Right hindlimb (tissue), 1 donor: ENCODE measurements at places on chromosomes 5 and 9.
A peak's percentile ranks its signal among the peaks of the same experiment; 100 is the strongest.

GRCh38 chr5:119752921-119753886 is 123.8 kb downstream of the FAM170A start:
- DNase-seq, result no peak

- DNase-seq, result no peak
These were observed 66.5 kb downstream of the PTCD2 start for GRCh38 chr5:72386639-72387038.

DNA sequence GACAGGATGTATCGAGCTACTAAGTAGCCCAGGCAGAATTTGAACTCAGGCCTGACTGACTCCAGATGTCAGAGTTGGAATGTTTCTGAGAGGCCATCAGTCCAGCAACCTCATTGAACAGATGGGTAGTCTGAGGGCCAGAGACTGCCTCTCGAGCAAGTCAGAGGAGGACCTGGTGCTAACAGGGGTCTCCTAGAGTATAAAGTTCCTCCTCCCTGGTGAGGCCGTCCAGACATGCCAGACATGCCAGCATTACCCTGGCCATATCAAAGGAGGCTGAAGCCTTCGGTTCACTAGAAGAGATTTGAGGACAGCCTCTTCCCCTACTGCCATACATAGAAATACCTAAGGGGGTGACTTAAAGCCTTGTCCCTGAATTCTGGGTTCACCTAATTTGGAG is 81.2 kb downstream of the ZNF618 start:
- no peak for DNase-seq

GRCh38 chr9:133527444-133527920 is 2.7 kb upstream of the MYMK start:
- DNase-seq, result peak; percentile 89

DNA sequence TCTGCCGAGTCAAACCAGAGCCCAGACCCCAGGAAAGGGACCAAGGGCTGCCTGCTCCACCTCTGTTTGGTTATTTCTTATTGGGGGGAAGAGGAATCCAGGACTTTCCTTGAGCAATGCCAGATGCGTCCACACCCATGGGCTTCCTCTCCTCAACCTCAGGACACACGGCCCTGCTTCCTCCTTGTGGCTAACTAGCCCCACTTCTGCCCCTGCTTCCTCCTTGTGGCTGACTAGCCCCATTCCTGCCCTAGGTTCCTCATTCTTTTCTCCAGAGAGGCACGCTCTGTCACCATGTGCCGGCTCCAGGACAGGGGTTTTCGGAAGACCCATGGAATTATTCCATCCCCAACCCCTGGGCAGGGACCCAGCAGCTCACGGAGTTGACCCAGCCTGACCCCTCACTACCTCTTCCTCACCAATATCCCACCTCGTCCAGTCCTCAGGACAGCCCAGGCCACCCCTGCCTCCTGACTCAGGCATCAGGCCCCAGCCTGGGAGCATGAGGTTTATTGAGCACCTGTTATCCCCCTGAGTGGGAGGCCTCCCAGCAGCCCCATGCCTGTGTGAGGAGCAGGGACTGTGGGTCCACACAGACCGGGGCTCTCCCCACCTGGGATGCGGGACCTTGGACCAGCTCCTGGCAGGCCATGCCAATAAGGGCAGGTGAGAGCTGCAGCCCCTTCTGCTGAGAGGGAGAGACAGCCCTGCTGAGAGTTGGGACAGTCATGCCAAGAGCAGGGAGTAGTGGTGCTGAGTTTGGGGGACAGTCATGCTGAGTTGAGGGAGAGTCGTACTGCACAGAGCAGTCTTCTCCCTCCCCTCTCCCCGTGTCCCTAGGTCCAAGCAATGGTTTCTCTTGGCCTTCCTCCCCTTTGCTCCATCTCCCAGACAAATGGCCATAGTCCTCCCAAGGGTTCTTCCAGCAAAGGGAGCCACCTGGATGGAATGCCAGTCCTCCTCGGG is 11.8 kb upstream of the FCN1 start:
- DNase-seq, result no peak

- no peak for DNase-seq
These were observed 692 bp upstream of the SRA1 start for GRCh38 chr5:140557965-140558364.

DNA sequence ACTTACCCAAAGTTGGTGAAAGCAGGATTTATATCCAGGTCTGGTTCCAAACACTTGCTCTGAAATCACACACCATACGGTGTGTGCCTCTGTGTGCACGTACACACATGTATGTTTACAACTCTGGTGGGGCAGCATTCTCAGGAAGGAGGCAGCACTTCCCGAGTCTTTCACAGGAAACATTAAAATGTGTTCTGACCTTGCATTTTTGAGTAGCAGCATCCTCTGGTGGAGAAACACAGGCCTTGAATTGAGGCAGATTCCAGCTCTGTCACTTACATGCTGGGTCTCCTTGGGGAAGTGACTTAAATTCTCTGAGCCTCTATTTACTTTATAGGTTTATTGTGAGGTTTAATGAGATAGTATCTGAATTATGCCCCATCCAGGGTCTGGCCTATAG is 126.4 kb downstream of the RGS3 start:
- no peak for DNase-seq

- DNase-seq, result no peak
These were observed 188.1 kb downstream of the TMEM167A start for GRCh38 chr5:82889088-82889487.

GRCh38 chr9:126456441-126457174 is 130.0 kb downstream of the MVB12B start:
- peak; percentile 61 for DNase-seq

- DNase-seq, result no peak
These were observed 14.1 kb upstream of the NNT start for GRCh38 chr5:43588842-43589241.

DNA sequence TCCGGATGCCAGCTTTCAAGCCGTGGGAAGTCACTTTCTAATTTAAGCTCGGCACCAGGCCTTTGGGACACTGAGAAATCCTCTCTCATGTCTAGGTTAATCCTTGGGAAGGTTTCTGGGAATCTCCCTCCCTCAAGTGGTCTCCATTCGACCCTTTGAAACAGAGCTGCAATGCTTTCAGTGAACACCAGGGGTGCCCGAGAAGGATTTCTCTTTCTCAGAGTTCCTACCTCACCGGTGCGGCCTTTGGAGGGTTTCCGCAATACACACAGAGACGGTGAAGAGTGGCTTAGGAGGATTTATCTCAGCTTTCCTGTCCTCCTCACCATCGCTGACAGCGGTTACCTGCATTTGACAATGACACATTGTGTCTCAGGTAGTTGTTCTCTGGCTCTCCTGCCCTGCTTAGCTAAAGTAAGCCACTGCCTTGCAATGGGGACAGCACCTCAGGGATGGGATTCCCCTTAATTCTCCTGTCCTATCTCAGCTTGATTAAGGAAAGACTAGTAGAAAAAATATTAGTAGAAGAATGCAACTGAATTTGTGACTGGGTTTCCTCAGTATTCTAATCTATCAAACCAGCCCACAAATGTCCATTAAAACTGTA is 180.6 kb downstream of the GABRG2 start:
- DNase-seq, result no peak

- DNase-seq, result peak; percentile 89
These were observed 28.8 kb upstream of the MGAT1 start for GRCh38 chr5:180831139-180832093.

DNA sequence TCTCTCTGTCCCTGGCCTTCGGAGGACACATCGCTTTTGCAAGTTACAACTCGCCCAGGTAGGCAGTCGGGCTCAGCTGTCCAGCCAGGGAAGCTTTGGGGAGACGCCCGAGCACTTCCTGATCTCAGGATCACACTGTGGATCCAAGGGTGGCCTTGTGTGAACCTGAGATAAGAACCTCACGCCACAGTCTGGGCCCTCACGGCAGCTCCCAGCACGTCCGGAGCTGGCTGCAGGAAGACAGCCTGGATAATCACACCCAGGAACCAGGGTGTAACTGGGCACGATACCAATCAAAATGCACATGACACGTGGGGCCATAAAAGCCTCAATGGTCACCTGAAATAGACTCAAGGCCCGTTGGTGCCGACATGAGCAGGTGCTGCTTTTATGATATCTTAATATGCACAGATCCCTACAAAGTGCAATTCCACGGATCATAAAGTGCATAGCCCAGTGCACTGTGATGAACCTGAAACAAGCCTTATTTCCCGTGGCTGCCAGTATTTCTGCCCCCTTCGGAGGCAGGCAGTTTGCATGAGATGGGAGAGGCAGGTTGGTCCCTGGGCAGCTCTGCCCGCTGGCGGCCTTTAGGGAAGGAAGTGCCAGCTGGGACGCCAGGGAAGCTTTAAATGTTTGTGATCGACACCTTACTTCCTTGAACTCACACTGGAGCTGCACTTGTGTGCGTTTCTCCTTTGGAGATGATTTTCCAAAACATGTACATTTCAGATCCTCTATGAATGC is 14.5 kb downstream of the SLC6A18 start:
- DNase-seq, result no peak

DNA sequence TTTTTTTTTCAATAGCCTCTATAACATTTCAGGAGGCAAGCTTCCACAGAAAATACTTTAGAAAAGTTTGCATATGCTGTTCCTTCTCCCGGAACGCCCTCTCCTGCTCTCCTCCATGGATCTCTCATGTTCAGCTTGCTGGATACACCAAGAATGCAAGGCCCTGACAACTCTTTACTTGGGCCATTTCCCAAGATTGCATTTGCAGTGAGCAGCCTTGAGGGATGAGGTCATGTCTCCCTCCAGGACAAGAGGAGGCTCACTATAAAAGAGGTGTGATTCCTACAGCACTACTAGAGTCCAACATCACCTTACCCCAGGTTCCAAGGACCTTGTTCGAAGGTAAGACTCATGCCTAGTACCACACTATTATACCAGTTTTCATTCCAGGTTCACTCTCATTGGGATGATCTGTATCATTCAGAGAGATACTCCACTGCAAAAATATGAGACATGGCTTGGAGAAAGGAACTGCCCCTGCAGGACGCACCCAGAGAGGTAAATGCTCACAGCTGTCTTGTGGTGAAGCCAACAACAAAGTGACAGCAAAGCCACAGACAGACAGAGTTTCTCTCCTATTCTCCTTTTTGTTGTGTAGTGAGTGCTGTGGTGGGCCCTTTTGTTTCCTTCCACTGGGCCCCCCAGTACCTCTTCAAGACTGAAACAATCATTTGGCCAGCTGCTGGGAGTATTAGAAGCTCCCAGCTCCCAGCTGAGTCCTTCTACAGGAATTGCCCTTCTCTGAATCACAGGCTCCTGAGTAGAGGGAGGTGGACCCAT is 151.7 kb upstream of the ZNF366 start:
- no peak for DNase-seq

GRCh38 chr9:11471321-11471720 is 858.5 kb upstream of the PTPRD start:
- DNase-seq, result no peak

- no peak for DNase-seq
These were observed 311.9 kb downstream of the MAN2A1 start for GRCh38 chr5:110001648-110002047.

DNA sequence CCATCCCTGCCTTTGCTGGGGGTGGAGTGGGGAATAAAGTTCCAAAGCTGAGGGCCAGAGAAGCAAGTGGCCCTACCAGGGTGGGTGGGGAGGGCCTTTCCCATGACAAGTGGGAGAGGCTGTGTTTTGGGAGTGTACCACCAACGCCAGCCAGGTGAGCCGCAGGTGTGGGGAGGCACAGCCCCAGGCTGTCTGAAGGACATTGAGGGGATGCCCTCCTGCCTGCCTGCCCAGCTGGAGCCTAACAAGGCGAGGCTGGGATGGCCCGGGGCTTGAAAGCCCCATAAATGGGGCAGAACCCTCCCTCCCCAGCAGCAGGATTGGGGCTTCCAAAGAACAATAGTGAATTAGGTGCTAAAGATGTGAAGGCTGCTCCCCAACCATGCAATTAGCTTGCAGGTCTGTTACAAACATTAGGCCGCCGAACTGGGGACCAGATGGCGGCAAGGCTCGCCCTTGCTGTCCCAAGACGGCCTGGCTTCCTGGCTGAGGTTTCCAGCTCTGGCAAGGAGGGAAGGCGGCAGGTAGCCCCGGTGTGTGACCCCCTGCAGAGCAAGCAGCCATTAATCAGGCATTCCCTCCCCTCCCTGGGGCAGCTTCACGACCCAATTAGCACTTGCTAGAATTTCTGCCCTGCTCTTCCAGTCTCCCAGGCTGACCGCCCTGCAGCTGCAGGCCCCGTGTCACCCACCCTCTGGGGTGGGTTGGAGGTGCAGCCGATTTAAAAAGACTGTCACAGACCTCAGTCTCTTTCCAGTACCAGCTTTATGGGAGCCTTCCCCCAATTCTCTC is 42.9 kb downstream of the FGF18 start:
- DNase-seq, result no peak

- DNase-seq, result no peak
These were observed 61.5 kb downstream of the RAI14 start for GRCh38 chr5:34717426-34718327.

- no peak for DNase-seq
These were observed 102.7 kb upstream of the NREP start for GRCh38 chr5:111859533-111860270.

DNA sequence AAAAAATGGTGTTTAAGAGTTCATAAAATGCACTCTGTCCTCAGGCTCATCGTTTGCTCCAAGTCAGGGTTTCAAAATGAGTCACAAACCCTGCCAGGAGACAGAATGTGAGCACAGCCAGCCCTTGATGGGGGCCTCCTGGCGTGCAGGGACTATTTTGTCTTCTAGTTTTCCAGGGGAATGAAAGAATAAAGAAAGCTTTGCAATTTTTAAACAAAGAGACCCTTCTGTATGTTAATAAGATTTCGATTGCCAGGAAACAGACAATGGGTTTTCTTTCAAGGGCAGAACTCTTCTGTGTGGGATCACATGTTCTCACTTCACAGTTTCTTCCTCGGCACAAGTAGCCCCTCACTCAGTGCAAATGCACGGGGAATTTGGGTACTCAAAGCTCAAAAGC is 121.4 kb upstream of the C6 start:
- peak; percentile 27 for DNase-seq

GRCh38 chr5:133995883-133996563 is 8.8 kb downstream of the VDAC1 start:
- DNase-seq, result no peak

GRCh38 chr9:73923796-73924195 is 573.3 kb upstream of the RORB start:
- DNase-seq, result no peak

- no peak for DNase-seq
These were observed 428.4 kb upstream of the MPDZ start for GRCh38 chr9:13707612-13708576.

DNA sequence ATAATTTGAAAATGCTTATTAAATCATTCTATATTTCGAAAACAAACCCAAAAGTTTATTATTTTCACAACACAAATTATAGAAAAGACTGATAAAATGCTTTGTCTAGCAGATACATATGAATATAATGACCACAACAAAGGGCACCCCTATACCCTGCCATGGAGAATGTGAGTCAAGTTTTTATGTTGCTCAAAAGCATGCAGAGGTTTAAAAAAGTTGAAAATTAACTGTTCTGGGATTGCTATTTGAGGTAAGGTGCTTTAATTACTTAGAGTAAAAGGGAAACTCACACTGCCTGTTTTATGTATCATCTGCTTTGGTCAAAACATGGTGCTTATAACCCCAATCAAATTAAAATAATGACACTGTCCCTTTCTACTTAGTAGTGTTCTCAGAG is 41.0 kb downstream of the MLANA start:
- DNase-seq, result no peak

- DNase-seq, result no peak
These were observed 100.2 kb upstream of the OTULINL start for GRCh38 chr5:14481349-14481748.

- DNase-seq, result no peak
These were observed 2.8 kb downstream of the HSDL2 start for GRCh38 chr9:112382501-112383364.

GRCh38 chr5:150593593-150593992 is 46.9 kb upstream of the SYNPO start:
- no peak for DNase-seq

- no peak for DNase-seq
These were observed 1.3 kb upstream of the NNT start for GRCh38 chr5:43601454-43602260.

GRCh38 chr5:18397371-18397770 is 763.1 kb downstream of the TAF11L14 start:
- no peak for DNase-seq
